CD4-positive, alpha-beta T cell treated with Interleukin-15 for 4 hours (primary cell): ENCODE measurements at places on chromosomes 16 and 17.
A peak's percentile ranks its signal among the peaks of the same experiment; 100 is the strongest.

- DNase-seq: no peak
Measured at GRCh38 chr17:10907370-10907769, 69.5 kb upstream of the PIRT start.

GRCh38 chr17:37261286-37261685 lies 114.5 kb upstream of the C17orf78 start:
- DNase-seq: no peak

DNA sequence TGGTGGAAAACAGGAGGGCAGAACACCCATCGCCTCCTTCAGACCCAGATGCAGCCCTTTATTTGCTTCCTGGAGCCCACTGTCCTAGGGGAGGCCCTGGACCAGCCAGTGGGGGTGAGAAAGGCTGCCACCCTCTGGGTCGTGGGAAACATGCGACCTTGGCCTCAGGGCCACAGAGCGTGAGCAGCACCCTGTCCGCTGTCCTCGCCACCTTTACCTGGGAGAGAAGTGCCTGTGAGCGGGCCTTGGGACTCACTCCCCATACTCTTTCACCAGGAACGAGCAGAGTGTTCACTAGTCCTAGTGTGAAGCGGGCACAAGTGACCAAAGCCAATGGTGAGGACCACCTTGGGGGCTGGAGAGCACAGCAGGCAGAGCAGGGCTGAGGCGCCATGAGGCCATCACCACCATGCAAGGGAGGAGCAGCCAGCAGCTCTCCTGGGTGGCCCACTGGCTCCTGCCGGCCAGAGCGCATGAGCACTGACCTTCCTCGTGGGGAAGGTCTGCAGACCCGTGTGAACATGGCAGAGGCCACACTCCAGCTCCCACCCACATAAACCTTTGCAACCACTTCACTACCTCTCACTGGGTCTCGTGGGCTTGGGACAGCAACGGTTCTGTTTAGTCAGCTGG lies 8.5 kb downstream of the SMCR8 start:
- DNase-seq: no peak

DNA sequence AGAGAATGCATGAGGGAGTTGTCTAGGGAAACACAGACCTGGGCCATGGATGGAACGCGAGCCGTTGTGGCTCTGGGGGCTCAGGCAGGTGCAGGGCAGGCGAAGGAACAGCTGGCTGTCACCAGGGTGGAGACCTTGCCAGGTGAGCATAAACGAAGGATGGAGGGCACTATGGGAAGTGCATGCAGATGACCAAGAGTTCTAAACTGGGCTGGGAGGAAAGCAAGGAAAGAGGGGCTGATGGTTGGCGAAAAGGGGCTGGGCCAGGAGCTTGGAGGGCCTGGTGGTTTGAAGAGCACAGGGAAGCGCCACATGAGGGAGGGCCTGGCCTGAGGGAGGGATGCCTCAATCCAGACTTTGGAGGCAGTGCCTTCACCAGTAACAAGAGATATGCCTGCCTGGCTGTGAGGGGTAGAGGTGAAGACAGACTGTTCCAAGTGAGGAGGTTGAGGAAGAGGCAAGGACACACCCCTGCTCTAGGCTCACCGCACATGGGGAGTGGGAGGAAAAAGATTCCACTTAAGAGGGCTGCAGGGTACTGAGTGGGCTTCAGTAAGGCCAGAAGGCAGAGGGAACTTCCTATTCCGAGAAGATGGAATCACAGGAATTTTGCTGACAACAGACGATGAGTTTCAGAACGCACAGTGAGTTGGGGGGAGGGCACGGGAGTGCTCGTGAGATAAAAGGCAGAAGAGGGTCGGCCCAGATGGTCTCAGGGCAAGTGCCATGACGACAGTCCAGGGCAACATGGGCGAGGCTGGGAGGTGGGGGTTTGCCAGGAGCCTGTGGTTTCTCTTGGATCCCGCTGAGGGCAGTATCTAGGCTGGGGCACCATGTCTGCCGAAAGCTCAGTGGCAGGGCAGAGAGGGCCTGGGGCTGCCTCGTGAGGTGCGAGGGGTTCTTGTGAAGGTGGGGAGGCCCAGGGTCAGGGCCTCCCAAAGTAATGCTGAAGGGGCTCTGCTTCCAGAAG lies 20.6 kb downstream of the B9D1 start:
- DNase-seq: no peak

DNA sequence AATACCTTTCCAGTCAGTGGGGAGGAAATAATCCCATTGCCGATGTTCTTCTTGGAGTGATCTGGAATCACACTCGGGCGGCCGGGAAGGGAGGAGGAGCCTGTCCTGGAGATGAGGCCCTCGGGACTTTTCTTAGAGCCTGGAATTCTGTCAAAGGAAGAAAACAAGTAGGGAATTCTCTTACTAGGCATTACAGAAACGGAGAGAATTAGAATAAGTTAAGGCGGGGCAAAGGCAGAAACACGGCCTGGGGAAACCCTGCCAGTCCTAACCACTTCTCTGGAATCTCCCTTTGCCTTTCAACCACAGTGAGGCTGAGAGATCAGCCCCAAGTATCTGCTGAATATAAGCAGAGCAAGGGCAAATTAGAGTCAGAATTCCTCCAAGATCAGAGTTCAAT lies 27.8 kb downstream of the USP36 start:
- no peak for DNase-seq

- no peak for DNase-seq
Measured at GRCh38 chr17:78368348-78368747, 8.5 kb upstream of the SOCS3 start.

GRCh38 chr16:86337138-86337537 lies 173.2 kb upstream of the FOXF1 start:
- no peak for DNase-seq

- no peak for DNase-seq
Measured at GRCh38 chr16:892536-893255, 78.1 kb downstream of the LMF1 start.

DNA sequence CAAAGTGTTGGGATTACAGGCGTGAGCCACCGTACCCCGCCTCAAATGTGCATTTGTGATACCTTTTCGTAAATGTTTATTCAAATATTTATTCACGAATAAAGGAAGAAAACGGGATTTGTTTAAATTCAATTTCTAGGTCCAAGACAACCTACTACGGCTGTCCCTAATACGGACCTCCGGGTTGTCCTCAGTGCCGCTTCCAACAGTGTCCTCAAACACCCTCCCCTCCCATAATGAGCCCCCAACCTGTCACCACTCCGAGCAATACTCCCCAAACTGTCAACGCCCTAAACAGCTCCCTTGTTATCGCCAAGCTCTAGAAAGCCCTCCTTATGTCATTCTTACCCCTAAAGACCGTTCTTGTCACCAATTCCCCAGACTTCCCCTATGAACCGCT lies 539 bp upstream of the GABARAPL2 start:
- DNase-seq: no peak

DNA sequence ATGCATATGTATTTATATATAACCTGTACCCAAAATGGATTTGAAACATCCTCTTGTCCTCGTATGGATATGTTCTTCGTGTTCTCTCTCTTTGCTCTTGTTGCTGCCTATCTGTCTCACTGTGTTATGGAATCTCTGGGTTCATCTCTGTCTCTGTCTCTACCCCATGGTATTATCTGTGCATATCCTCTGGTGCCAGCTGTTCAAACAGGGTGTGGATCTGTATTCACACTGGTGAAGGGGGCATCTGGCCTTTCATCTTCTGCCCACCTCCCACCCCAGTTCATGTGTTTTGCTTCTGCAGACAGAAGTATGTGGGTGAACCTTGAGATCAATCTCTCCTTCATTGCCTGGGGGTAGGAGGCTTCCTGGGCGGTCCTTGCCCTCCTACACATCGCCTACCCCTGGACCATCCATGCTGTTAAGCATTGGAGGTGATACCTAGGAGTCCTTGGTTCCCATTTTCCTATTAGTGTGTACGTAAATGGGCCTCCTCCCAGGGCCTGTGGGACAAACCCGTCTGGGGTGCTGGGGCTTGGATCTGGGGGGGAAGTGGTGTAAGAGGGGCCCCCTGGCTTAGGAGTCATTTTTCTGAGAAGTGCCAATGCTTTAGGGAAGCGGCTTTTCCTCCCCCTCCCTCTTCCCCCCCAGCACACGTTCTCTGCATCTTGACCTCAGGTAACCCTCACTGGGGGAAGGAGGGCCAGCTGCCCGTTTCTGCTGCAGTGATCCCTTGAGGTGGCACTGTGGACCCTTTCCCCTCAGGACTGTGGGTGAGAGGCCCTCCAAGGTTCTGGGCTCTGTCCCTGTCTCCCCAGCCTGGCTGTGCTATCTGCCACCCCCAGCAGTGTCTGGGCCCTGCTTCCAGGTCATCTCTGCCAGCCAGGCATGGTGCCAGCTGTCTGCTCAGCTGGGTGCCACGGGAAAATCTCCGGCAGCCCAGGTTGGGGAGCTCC lies 21.1 kb downstream of the RARA start:
- no peak for DNase-seq

DNA sequence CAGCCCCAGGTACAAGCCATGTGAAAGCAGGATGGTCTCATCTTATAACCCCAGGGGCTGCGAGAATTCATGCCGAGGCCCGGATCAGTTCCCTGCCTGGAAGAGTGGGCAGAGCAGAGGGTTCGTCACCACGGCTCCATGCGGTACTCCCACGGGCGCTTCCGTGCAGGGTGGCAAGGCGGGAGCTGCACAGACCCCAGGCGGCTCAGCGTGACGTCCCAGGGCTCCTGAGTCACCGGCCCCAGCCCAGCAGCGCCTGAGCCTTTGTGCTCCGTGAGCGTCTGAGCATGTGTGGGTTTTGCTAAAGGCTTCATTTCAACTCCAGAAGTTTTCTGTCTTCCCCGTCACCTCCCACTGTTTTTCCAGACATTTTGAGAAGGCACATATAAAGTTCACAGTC lies 71.2 kb upstream of the CHMP6 start:
- DNase-seq: no peak

DNA sequence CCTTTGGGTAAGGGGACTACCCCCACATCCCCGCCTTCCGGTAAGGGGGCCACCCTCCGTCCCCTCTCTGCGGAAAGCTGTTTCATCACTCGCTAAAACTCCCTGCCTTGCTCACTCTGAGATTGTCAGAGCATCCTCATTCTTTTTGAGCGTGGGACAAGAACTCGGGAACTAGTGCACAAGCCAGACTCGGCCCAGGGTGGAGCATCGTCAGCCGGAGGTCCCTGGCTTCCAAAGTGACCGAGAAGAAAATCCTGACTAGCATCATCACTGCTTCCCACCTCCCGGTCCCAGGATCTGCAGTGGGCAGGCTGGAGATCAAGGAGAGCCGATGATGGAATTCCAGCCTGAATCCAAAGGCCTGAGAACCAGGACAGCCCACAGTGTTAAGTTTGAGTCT lies 380.3 kb downstream of the SEC14L1 start:
- no peak for DNase-seq

GRCh38 chr17:36705283-36705795 lies 104.0 kb downstream of the MRM1 start:
- no peak for DNase-seq

DNA sequence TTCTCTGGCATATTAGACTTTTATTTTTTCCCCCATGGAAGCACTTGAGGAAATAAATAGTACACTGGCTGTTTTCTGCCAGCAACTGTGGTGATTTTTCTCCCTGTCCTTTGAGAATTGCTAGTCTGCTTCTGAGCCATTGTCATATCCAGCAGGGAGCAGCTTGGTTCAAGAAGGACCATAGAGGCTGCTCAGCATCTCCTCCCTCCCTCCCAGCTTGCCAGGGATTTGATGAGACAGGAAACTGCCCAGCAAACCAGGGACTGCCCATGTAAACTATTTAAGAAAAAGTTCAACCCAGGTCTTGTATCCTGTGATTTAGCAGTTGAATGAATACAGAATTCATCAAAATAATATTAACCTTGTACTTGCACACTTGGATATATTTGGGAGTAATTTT lies 39.5 kb downstream of the CYB5B start:
- DNase-seq: no peak

GRCh38 chr16:88616320-88616719 lies 22.1 kb upstream of the IL17C start:
- no peak for DNase-seq

DNA sequence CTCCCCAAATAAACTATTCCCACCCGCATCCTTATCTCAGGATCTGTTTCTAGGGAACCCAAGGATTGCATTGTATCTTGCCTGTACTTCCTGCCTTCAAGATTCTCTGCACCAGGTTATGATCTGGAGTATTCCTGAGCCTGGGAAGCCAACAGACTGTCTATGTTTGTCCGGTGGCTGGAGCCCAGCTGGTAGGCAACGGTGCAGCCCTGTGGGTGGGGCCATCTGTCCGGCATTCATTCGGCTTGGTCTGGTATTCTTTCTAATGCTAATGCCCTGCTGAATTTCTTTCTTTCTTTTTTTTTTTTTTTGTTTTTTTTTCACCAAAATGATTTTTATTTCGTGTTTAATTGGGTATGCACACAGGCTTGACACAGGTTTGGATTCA lies 20.7 kb upstream of the TVP23A start:
- no peak for DNase-seq

DNA sequence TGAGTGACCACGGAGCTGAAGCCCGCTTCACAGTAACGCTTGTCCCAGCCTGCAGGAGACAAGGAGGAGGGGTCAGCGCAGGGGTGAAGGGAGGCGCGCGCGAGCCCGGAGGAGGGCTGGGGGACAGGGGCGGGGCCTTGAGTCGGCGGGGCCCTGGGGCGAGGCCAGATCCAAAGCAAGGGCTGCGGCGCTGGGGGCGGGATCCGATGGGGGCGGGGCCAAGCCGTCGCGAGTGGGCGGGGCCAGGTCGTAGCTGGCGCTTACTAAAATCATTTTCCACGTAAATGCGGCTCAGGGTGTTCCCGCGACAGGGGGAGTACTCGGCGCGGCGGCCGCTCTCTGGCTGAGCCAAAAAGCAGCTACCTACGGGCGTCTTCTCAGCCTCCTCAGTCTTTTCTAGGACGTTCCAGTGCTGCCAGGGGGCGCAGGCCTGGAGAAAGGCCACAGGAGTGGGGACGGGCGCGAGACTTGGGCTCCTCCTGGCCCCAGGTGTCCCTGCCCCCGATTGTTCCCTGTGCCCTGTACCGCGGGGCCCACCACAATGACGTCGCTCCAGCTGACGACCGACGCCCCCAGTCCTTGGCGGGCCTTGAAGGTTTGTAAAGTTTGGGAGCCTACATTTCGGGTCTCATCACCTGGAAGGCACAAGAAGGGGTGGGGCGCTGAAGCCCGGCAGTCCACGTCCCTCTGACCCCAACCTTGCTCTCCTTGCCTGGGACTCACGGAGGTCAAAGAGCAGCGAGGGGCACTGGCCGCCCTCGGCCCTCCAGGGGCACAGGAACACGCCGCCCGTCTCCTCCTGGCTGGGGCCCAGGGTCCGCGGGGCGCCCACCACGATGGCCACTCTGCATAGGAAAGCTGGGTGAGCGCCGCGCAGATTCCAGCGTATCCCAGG lies 3.9 kb downstream of the ITGA2B start:
- DNase-seq: peak; percentile 84

GRCh38 chr16:2936436-2937011 lies 24.8 kb downstream of the FLYWCH1 start:
- DNase-seq: no peak
